Activated CD8-positive, alpha-beta T cell treated with anti-CD3 and anti-CD28 coated beads, Interleukin-2, amount 10 ng/mL, durations not matched to agents 7 days and 5 days (primary cell): ENCODE measurements at places on chromosomes 5 and 9.
A peak's percentile ranks its signal among the peaks of the same experiment; 100 is the strongest.

DNA sequence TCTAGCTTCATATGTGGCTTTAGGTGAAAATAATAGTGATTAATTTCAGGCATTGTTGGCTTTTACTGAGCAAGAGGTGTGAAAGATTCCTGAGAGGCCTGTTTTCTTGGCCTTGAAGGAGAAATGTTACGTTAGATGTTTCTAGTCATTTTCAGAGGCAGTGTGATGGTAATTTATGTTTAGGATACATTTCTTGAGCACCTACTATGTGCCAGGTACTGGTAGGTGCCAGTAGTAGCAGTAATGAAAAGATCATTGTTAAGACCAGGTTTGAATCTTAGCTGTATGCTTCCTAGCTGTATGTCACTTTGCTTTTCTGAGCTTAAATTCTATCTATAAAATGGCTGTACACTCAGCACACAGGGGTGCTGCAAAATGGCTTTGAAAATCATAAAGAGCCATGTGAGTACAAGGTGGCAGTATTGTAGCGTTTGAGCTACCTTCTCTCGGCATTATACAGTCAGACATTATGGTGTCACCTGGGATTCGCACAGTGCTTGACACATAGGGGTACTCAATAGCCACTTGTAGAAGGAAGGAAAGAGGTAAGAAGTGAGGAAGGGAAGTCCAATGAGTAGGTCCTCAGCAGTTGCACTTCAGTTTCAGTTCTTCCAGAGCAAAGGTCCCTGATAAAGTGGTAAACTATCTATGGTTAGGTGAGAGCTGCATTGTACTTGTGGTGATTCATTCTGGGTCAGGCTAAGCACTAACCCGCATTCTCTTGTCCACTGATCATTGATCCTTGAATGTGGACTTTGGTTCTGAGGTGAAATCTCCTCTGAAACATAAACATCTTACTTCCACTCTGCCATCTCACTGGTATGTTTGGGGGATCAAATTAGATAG lies 166.5 kb upstream of the NR3C1 start:
- H3K4me1 ChIP-seq: no peaks in the 10 kb centered on the region
- no peak overlapping the region for H3K27ac ChIP-seq
- no peak overlapping the region for H3K4me3 ChIP-seq
- no peak for DNase-seq
- peaks cover 7% of the 10 kb centered on the region for H3K27me3 ChIP-seq

GRCh38 chr9:119793218-119793617 lies 424.0 kb upstream of the BRINP1 start:
- H3K36me3 ChIP-seq: no peaks in the 10 kb centered on the region
- H3K4me1 ChIP-seq: no peaks in the 10 kb centered on the region
- no peak overlapping the region for H3K27ac ChIP-seq
- no peaks in the 10 kb centered on the region for H3K27me3 ChIP-seq
- no peak overlapping the region for H3K4me3 ChIP-seq
- DNase-seq: no peak

GRCh38 chr5:5141625-5142525 lies 1.7 kb downstream of the ADAMTS16 start:
- peak; percentile 72 for DNase-seq
- H3K36me3 ChIP-seq: no peaks in the 10 kb centered on the region
- H3K27me3 ChIP-seq: peaks cover 16% of the 10 kb centered on the region

DNA sequence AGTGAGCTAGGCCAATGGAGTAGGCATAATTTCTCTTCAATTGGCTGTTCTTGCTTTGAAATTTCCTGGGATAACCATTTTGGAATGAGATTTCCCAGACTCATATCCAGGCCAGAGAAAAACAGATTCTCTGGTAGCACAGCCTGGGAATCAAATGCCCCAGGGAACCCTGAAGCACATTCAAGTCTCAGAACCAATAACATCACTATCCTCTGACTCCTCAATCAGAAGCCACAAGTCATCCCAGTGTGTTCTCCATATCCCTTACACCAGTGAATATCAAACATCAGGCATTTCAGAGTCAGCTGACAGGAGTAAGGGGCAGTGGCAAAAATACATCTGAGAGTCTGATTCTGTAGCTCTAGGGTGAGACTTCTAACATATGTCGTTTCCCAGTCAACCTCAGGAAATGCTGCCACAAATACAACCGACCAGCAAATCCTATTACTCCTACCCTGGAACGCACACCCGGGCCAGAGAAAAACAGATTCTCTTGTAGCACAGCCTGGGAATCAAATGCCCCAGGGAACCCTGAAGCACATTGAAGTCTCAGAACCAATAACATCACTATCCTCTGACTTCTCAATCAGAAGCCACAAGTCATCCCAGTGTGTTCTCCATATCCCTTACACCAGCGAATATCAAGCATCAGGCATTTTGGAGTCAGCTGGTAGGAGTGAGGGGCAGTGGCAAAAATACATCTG lies 537.7 kb upstream of the NMUR2 start:
- no peak overlapping the region for H3K4me3 ChIP-seq
- no peak overlapping the region for H3K27ac ChIP-seq
- H3K27me3 ChIP-seq: no peaks in the 10 kb centered on the region

- no peak overlapping the region for H3K27ac ChIP-seq
- H3K36me3 ChIP-seq: no peaks in the 10 kb centered on the region
- DNase-seq: no peak
- H3K4me1 ChIP-seq: no peaks in the 10 kb centered on the region
These were observed 161.1 kb upstream of the EFNA5 start for GRCh38 chr5:107831612-107832395.

DNA sequence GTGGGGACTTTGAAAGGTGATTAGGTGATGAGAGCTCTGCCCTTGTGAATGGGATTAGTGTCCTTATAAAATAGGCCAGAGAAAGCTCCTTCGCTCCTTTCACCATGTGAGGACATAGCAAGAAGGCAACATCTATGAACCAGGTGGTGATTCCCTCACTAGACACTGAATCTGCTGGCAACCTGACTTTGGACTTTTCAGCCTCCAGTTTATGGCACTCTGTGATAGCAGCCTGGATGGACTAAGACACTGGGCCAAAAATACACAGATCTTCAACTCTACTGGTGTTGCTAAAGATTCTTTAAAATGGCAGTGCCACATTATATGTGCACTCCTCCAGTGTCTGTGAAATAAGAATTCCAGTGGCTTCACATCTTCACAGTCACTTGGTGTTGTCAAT lies 41.2 kb upstream of the COL15A1 start:
- H3K4me1 ChIP-seq: peaks cover 6% of the 10 kb centered on the region
- H3K4me3 ChIP-seq: no peak overlapping the region
- H3K27me3 ChIP-seq: peaks cover 13% of the 10 kb centered on the region
- H3K27ac ChIP-seq: no peak overlapping the region

GRCh38 chr9:112249277-112249676 lies 74.2 kb upstream of the SUSD1 start:
- peaks cover 49% of the 10 kb centered on the region for H3K36me3 ChIP-seq
- no peak overlapping the region for H3K27ac ChIP-seq
- H3K4me3 ChIP-seq: no peak overlapping the region
- DNase-seq: no peak
- H3K4me1 ChIP-seq: peaks cover 16% of the 10 kb centered on the region

- DNase-seq: no peak
- no peaks in the 10 kb centered on the region for H3K27me3 ChIP-seq
- H3K4me1 ChIP-seq: peaks cover 76% of the 10 kb centered on the region
- H3K36me3 ChIP-seq: peaks cover 38% of the 10 kb centered on the region
These were observed 5.1 kb upstream of the CDC42SE2 start for GRCh38 chr5:131258733-131259132.

- no peak overlapping the region for H3K27ac ChIP-seq
- DNase-seq: no peak
- H3K27me3 ChIP-seq: no peaks in the 10 kb centered on the region
- no peak overlapping the region for H3K4me3 ChIP-seq
These were observed 41.6 kb upstream of the SARDH start for GRCh38 chr9:133779516-133780403.

GRCh38 chr5:147509041-147509709 lies 693 bp downstream of the DPYSL3 start:
- H3K4me3 ChIP-seq: no peak overlapping the region
- DNase-seq: no peak
- peaks cover 2% of the 10 kb centered on the region for H3K36me3 ChIP-seq
- no peak overlapping the region for H3K27ac ChIP-seq

DNA sequence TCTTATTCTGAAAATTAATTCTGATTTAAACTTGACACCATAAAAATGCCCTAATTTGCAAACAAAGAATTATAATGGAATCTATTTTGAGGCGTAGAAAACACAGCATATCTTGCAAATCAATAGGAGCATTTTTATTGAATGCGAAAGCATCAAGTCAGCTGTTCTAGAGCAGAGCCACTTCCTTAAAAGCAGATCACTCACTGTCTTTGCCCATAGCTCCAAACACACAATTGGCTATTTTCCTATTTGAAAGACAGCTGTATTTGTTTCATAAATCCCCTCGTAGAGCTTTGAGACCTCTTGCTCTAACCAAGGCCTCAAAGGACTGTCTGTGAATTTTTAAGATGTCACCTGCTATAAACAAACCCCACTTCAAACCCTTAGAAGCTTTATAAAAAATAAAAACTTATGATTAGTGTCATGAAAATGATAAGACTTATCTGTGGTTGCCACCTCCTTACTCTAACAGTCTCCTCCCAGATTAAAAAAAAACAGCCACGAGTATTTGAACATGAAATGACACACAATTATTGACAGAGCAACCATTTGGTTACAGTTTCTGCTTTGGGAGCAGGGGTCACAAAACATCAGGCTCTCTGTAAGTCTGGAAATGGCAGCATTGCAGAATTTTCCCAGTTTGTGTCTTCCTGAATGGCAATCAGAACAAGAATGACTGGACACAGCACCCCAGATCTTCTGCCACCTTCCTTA lies 75.6 kb upstream of the RASEF start:
- H3K4me3 ChIP-seq: no peak overlapping the region
- no peak overlapping the region for H3K27ac ChIP-seq
- peaks cover 3% of the 10 kb centered on the region for H3K27me3 ChIP-seq
- no peaks in the 10 kb centered on the region for H3K36me3 ChIP-seq
- DNase-seq: no peak

GRCh38 chr5:23024470-23024869 lies 171.3 kb upstream of the CDH12 start:
- H3K27ac ChIP-seq: no peak overlapping the region
- no peak overlapping the region for H3K4me3 ChIP-seq
- no peak for DNase-seq
- H3K36me3 ChIP-seq: no peaks in the 10 kb centered on the region

DNA sequence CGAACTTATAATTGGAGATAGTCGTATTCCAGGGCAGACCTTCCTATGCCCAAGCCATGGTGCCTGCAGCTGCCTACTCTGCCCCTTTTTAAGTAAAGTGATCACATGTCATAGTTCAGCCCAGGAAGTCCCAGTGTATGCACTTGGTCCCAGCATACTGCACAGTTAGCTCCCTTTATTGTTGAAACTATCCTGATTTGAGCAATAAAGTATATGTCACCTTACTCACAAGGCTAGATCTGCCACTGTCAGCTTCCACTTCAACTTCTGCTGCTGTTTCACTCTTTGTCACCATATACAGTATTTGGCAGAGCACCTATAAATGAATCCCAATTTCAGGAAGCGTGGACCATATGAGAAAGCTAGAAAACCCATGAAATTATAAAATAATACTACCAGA lies 103.8 kb upstream of the PTGER4 start:
- no peak overlapping the region for H3K4me3 ChIP-seq
- H3K27me3 ChIP-seq: no peaks in the 10 kb centered on the region
- peaks cover 2% of the 10 kb centered on the region for H3K36me3 ChIP-seq

GRCh38 chr9:17003576-17004240 lies 131.1 kb upstream of the CNTLN start:
- no peak overlapping the region for H3K27ac ChIP-seq
- no peaks in the 10 kb centered on the region for H3K27me3 ChIP-seq
- H3K36me3 ChIP-seq: no peaks in the 10 kb centered on the region
- H3K4me1 ChIP-seq: no peaks in the 10 kb centered on the region
- H3K4me3 ChIP-seq: no peak overlapping the region
- no peak for DNase-seq

DNA sequence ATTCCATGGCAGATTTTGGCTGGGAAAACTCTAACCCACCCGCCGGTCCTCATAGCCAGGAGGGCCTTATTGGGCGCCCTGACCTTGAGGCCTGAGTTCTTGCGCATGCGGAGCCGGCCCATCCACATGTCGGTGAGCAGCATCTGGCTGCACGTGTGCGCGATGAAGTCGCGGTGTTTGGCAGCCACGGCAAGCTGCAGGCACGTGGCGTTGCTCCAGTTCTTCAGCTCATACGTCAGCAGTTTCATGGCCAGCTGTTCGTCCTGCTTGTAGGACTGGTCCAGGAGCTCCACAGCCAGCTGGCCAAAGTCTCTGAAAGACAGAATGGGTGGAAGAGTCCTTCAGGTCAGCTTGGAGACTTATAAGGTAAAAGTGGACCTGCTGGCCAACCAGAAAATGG lies 204.3 kb upstream of the KLF9 start:
- no peaks in the 10 kb centered on the region for H3K36me3 ChIP-seq
- H3K4me3 ChIP-seq: no peak overlapping the region
- DNase-seq: no peak
- no peak overlapping the region for H3K27ac ChIP-seq
- H3K27me3 ChIP-seq: peaks cover 5% of the 10 kb centered on the region

DNA sequence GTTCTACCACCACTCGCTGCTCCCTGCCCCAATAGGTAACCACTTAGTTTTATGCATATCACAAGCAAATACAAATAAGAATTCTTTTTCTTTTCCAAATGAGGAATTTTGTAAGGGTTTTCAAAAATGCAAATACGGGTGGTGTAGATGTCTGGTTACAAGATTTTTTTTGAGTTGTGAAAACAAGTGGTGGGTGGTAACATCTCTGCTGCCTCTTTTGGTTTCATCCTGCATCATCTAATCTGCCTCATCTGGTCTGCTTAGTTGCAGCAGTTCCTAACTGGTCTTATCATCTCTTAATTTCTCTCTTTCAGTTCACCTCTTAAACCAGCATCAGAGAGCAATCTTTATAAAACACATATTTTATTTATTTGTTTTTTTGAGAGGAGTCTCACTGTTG lies 5.3 kb downstream of the NFX1 start:
- no peak for DNase-seq
- peaks cover 73% of the 10 kb centered on the region for H3K36me3 ChIP-seq
- H3K27me3 ChIP-seq: no peaks in the 10 kb centered on the region
- peaks cover 82% of the 10 kb centered on the region for H3K4me1 ChIP-seq
- H3K27ac ChIP-seq: peak overlapping the region; percentile 56

- DNase-seq: no peak
- H3K36me3 ChIP-seq: no peaks in the 10 kb centered on the region
- peaks cover 26% of the 10 kb centered on the region for H3K27me3 ChIP-seq
- no peak overlapping the region for H3K4me3 ChIP-seq
- no peaks in the 10 kb centered on the region for H3K4me1 ChIP-seq
- H3K27ac ChIP-seq: no peak overlapping the region
These were observed 27.3 kb upstream of the FER start for GRCh38 chr5:108720391-108720790.

DNA sequence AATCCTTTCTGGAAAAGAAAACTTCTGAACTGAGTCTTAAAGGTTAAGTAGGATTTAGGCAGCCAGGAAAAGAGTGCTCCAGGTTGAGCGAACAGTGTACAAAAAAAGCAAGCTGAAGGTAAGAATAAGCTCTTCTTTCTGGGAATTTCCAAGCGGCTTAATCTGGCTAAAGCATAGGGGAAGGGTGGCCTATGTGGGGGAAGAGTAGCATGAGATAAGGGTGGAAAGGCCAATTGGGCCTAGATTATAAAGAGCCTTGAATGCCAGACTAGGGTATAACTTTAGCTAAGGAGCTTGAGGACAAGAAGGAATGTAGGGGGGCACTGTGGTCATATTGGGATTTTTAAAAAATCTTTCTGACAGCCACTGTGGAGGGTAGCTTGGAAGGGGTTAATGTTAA lies 37.3 kb upstream of the NR5A1 start:
- H3K27ac ChIP-seq: no peak overlapping the region
- no peak overlapping the region for H3K4me3 ChIP-seq
- H3K36me3 ChIP-seq: no peaks in the 10 kb centered on the region
- H3K27me3 ChIP-seq: peaks cover 19% of the 10 kb centered on the region
- DNase-seq: no peak
